ENCODE measurements at places on chromosomes 2 and 18.
A peak's percentile ranks its signal among the peaks of the same experiment; 100 is the strongest.

DNA sequence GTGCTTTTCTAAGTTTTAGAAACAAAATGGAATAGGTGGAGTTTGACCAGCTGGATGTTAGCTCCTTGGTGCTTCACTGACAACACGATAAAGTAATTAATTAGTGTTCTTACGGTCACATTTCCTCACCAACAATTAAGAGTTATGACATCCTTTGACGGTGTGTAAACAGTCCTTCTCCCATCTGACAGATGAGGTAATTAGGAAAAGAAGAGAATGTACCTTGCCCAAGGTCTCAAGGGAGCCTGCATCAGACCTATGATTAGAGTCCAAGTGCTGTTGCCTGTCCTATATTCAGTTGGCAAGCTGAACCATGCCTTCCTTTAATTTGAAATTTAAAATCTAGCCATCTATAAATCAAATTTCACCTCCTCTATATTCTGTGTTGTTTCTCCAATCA, 48.3 kb upstream of the STK17B start:
- no peak for DNase-seq

- no peak for DNase-seq
These were observed 388.9 kb downstream of the SETBP1 start for GRCh38 chr18:45069546-45069945.

DNA sequence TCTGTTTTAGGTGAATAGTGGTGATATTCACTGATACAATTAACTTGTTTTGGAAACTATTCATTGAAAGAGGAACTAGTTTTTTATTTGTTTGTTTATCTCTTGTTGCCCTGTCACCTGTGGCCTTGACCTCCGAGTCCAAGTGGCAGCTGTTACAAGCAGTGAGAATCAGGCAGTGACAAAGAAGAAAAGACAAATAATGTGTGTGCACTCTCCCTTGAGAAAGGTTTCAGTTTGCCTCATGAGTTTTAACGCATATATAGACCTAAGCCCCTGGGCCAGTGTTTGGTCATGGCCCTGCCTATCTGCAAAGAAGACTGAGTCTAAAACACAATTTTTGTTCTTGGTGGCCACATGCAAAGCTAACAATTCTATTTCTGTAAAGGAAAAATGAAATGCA, 15.3 kb downstream of the KYNU start:
- DNase-seq = no peak

- DNase-seq = peak; percentile 22
These were observed 3.2 kb downstream of the ID2 start for GRCh38 chr2:8684878-8685696.

DNA sequence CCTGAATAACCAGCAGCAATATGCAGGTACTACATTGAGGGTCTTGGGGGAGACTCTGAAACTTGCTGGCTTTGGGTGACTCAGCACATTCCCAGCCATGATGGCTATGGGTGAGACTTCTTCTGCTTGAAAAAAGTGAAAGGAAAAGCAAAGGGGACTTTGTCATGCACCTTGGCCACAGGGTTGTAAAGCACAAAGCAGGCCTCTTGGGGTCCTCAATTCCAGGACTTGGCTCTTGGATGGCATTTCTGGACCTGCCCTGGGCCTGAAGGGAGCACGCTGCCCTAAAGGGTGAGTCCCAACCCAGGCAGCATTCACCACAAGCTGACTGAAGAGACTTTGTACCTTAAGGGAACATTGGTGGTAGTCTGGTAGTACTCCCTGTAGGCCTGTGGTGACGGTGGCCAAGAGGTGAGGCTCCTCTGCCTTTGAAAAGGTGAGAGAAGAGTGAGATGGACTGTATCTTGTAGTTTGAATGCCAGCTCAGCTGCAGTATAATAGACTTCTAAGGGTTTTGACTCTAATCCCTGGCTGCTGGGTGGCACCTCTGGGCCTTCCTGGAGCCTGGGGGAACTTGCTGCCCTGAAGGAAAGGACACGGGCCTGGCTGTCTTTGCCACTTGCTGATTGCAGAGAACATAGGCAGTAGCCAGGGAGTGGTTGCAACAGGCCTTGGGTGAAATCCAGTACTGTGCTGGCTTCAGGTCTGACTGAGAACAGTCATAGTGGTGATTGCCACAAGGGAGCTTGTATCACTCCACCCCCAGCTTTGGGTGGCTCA, 36.5 kb upstream of the CYTIP start:
- no peak for DNase-seq

GRCh38 chr2:55805686-55806085, 112.0 kb upstream of the PNPT1 start:
- DNase-seq = no peak

DNA sequence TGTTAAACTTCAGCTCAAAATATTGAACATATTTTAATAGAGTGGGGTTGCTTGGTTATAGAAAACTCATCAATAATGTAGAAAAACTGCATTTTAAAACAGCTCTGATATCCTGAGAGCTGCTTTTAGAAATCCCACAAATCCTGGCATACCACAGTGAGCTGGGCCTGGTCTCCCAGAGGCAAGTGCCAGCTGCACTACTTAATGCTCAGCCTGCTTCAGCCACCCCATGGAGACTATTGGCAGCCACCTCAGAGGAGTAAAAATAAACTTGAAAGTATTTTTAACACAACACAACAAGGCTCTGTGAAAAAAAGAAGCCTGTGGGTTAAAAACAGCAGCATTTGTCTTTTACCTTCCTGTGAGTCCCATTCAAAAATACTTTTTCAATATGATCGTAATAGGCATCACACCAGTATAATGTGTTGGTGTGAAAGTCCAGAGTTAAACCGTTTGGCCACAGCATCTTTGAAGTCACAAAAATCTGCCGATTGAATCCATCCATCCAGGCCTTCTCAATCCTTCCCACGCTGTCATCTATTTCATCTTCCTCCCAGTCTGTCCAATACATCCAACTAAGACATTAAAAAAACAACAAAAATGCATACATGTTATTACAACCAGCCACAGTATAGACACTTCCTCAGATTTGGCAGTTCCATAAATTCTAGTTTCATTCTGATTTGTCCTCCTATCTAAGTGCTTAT, 1115.3 kb downstream of the LRP1B start:
- DNase-seq = no peak

- no peak for DNase-seq
These were observed 19.8 kb downstream of the PDIA6 start for GRCh38 chr2:10792660-10793400.

DNA sequence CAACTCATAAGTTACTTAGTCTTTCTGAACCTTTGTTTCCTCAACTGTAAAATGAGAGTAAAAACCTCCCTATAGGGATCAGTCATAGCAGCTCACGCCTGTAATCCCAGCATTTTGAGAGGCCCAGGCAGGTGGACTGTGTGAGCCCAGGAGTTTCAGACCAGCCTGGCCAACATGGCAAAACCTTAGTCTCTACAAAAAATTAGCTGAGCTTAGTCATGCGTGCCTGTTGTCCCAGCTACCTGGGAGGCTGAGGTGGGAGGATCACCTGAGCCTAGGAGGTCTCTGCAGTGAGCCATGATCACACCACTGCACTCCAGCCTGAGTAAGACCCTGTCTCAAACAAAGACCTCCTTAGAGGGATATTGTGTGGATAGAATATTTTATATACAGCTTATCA, 2.3 kb downstream of the GPR155 start:
- no peak for DNase-seq

GRCh38 chr2:20576598-20577115, 74.2 kb downstream of the HS1BP3 start:
- DNase-seq = peak; percentile 62

GRCh38 chr2:162435676-162436075, 91.7 kb downstream of the GCA start:
- DNase-seq = no peak

DNA sequence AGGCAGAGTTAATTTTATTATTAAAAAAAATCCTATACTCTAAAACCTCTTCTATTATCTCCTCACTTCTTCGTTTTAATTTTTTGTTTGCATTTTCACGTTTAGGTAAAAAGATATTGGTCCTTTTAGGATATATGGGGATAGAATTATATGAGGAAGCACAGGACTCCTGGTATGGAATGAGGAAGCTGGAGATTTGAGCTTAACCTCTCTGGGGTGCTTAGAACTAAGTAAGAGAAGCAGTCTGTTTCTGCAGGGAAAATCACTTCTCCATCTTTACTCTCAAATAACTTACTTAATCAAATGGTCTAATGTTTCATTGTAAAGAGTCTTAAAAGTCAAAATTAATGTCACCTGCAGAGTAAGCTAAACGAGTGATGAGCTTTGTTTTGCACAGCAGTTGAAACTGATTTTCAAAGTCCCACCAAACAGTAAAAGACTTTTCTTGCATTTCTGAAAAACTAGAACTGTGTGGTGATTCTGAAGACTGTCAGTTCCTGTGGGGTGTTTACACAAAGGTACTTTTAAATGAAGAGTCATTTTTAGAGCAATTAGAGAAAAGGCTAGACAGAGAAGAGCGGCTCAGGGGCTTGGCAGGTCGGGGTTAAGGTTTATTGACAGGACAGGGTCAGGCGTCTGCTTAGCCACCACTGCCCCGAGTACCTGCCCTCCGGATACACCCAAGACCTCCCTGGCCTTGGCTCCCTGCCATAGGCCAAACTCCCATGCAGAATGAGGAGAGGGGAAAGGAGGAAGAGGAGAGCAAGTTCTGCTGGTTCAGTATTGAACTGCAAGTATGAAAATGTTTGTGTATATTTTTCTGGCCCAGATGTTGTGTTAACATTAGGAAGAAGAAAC, 21.6 kb downstream of the METAP1D start:
- no peak for DNase-seq

- DNase-seq = no peak
These were observed 144.8 kb downstream of the PXDN start for GRCh38 chr2:1599301-1600085.

DNA sequence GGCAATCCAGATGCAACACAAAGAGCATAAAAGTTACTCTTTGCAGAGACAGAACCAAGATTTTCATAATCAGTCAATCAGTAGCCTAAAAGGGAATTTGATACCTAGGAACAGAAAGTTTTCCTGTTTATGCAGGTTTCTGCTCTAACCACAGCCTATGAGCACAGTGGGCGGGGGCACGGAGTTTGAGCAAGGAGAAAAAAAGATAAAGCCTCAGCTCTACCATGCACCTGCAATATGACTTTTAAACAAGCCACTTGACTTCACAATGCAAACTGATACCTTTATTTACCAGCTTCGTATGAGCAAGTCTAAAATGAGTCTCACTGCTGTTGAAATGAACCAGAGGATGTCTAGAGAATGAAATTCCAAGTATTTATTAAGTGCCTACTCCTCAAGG, 5.6 kb upstream of the LRATD1 start:
- no peak for DNase-seq

DNA sequence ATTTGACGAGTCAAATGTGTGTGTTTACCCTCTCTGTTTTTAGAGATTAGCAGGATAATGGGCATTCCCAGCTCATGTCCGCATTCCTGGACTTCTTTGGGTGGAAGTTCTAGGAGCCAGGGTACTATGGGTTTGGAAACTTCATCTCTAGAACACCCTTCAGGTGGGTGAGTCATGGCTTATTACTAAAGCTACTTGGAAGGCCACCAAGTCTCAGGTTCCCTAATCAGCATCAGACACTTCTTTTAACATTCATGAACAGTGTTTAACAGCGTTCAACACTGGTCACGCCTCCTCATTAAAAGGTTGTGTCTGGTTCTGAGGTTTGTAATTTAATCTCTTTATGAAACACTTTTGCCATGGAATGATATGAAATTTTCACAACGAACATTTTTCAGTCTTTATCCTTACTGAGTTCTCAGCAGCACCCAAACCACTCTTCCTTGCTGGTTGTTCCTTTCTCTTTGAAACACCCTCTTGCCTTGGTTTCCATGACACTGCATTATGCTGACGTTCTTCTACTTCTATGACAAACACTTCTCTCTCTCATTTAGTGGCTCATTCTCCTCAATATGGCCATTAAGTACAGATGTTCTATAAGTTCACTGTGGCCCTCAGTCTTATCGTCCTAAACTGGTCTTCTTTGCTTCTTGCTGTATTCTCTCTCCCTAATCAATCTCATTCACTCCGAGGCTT, 49.3 kb downstream of the MMADHC start:
- DNase-seq = no peak

DNA sequence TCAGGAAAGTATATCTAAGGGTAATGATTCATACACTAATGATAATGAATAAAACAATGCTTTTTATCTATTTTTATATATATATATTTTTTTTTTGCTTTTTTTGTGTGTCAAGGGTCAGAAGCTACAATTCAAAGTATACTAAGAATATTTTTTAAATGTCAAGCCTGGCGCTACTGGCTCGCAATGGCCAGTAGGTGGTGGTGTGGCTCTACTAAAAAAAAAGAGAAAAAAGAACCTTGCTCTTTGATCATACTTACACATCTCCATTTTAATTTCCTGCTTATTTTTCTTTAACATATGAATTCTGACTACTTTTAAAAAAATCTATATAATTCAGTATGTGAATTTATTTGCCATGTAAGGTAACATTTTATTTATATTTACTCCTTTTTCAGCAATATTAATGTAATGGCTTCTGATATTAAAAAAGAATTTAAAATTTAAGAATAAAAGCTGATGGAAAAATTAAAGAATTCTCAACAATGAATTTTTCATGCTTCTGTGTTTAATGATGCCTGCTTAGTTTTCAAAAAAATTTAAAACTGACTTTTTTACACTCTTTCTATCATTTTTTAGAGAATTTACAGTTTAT, 232.9 kb downstream of the GULP1 start:
- peak; percentile 7 for DNase-seq

- no peak for DNase-seq
These were observed 78.2 kb downstream of the MYL12B start for GRCh38 chr18:3340015-3340681.

- peak; percentile 73 for DNase-seq
These were observed 33.2 kb upstream of the FOSL2 start for GRCh38 chr2:28359222-28360057.

- DNase-seq = no peak
These were observed 22.0 kb downstream of the RASGRP3 start for GRCh38 chr2:33498291-33498956.

- no peak for DNase-seq
These were observed 164.6 kb downstream of the PTGR3 start for GRCh38 chr18:75044296-75044695.

DNA sequence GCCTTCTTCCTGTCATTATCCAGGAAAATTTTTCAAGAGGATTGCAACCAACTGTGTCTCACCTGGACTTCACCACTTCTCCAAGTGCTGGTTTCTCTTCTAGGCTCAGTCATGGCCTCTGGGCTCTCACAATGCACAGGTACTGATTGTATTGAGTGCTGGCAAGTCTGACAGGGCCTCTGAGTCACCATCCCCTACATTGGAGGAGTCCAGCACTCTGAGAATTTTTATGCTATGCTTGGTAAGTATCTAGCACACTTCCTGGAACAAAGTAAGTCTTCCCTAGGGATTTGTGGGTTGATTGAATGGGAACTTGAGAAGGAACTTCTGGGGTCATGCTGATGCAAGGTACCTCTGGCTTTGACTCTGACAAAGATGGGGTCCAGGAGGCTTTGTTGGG, 147.2 kb upstream of the CELF4 start:
- DNase-seq = no peak

GRCh38 chr18:63553081-63553480, 10.9 kb downstream of the SERPINB12 start:
- DNase-seq = no peak

Measured in CD4-positive, CD25-positive, alpha-beta regulatory T cell (primary cell).